ENCODE measurements at places on chromosomes 2 and 18.

GRCh38 chr2:218249691-218250090 is 11.1 kb upstream of the GPBAR1 start:
- DNase-seq: no peak

GRCh38 chr2:113132414-113133021 is 5.1 kb downstream of the IL1RN start:
- DNase-seq: no peak

- no peak for DNase-seq
Measured at GRCh38 chr18:78821396-78821795, 158.2 kb upstream of the SALL3 start.

DNA sequence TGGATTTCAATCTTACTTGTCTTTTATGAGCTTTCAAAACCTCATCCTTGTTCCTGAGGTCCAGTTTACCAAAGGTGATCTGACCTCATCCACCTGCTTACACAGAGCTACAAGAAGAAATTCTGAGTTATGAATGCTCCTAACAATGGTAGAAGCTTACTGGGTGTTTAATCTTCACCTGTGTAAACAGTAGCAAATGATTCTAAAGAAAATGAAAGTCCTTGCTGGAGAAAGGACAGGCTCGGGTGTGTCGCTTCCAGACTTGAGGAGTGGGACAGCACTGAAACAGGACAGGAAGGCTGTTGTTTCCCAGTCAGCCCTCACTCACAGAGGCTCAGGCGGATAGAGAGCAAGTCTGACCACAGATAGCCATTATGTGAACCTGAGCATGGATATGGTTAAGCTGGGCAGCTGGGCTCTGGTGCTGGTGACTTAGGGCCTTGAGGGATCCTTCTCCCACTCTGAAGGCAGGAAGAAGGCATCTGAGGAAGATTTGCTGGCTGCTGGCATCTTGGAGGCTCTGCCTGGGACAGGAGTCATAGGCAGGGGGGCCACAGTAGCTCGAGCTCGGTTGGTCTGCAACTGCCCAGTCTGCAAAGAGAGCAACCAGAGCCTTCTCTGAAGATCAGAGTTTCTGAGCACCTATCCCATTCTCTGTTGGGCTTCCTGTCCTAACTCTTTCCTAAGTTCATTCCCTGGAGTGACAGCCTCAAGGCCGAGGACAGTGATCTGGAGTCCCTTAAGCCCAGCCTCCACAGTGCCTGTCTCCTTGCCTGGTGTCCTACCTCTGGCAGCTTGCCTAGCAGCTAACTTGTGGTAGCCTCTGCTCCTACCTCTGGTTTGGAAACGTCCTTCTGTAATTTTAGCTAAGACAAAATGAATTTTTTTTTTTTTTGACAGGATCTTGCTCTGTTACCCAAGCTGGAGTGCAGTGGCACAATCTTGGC is 4.0 kb downstream of the DOK1 start:
- DNase-seq: no peak

- no peak for DNase-seq
Measured at GRCh38 chr18:46868169-46868921, 49.0 kb downstream of the PIAS2 start.

DNA sequence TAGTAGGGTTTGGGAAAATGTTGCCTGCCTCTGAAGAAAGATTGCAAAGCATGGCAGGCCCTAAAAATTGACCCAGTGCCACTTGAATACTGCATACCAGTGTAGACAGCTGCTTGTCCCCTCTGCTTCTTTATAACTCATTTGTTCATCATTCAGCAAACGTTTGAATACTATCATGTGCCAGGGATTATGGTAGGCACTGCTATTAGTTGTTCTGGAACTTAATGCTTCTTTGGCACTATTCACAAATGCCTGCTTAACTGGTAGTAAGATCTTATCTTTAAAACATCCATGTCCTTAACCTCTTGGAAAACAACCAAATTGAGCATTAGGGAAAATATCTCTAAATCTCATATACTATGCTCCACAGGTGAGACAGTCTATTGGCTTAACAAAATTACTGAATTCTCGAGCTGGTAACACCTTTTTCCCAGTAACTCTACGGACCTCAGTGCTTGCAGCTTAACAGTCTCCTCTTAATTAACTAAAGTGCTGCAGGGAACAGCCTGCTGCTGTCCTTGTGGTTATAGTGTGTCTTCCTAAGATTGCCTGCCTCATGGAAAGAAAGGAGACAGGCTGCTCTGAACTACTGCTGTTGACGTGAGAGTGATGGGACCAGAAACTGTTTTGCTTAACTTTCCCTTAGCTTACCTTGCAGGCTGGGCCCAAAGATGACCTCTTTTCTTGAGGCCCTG is 93.2 kb downstream of the MIB1 start:
- no peak for DNase-seq
